ENCODE measurements at places on chromosomes 1 and 21.
A peak's percentile ranks its signal among the peaks of the same experiment; 100 is the strongest.

DNA sequence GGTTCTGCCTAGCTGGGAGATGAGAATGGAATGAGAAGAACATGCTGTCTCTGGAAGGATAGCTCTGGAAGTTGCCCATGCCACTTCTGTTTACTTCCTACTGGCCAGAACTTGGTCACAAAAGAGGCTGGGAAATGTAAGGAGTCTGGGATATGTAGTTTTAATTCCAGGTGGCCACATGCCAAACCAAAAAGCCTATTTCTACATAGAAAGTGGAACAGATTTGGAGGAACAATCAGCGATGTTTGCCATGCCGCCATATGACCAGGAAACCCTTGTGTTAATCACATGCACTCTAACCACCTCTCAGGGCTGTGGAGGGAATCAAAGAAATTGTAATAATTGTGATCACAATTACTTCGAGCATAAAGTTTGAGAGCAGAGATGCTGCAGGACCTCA, 10.0 kb upstream of the OLIG2 start:
- no peak for DNase-seq

DNA sequence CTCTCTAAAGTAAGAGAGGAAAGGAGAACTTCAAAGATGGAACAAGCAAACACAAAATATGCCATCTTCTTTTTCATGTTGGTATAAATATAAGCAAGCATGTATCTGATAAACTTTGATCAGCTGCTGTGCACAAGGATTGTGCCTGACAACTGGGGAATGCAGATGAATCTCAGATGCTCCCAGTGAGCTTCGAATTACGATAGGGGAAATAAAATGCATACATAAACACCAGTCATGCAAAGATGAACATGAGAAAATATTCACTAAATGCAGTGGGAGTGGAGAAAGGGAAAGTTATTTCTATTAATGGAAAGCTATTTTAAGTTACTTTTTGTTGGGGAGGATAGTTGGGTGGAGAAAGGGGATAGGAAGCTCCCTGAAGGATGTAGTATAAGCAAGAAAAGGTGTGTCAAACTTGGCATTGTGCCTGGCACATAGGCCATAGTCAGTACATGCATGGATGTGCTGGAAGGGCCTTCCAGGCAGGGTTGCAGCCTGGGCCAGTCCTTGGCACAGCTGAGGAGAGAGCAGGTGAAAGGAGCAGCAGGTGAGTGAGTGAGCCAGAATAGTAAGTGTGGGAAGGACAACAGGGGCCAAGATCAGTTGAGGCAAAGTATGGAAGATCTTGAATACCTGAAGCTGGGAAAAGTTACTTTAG, 57.8 kb upstream of the PGD start:
- DNase-seq: no peak

GRCh38 chr1:172944931-172945330, 105.8 kb downstream of the TNFSF18 start:
- no peak for DNase-seq

- DNase-seq: no peak
Observed at GRCh38 chr1:195141294-195141693, 1466.9 kb downstream of the KCNT2 start.

GRCh38 chr1:235329139-235329902, 951 bp downstream of the GGPS1 start:
- peak; percentile 75 for DNase-seq

DNA sequence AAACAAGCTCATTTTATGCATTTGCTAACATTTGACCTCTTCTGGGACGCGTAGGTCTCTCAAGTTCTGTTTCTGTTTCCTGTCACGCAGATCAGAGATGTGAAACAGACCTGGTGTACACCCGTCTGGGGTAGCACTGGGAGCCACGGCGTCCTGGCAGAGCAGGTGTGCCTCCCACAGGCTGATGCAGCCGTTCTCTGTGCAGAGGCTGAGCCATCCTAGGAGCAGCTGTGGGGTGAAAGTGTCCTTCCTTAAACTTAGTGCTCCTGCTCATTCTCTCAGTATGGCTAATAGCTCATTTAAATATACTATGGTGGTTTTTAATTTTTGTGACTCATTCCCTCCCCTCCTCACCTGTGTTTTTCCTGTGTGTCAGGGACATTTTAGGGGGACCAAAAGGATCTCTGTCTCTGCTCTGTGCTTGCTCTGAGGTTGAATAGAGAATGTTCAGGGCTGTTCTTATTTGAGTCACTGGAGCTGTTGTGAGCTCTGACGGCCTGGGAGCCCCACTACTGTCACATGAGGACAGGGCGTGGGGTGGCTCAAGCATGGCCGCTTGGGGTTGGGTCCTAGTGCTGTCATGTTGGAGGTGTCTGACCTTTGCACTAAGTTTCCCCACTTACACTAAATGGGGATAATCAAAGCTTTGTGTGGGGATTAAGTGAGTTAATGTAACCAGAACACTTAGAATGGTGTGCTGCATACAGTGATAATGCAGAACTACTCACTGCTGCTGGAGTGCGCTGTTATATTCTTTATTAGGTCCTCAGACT, 43.0 kb downstream of the GALNT2 start:
- no peak for DNase-seq

DNA sequence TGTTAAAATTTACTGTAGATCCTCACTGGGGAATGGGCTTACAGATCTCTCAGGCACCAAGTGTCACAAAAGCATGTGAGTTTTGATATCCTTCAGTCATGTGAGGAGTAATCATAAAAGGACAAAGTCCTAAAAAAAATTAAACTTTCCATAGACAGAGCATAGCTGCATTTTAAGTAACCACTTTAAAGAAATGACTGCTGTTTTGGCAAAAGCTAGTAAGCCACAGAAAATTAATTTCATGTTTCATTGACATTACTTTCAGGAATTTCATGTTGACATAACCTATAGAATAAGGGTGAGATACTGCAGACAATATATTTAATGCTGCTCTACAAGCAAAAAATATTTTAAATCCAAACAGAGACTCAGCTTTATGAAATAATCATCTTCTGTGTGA, 156.3 kb downstream of the LYPLAL1 start:
- no peak for DNase-seq

GRCh38 chr1:115838431-115839028, 2.4 kb downstream of the NHLH2 start:
- DNase-seq: peak; percentile 25

- no peak for DNase-seq
Observed at GRCh38 chr1:219434285-219434922, 178.5 kb downstream of the ZC3H11B start.

- no peak for DNase-seq
Observed at GRCh38 chr1:225842788-225843425, 33.0 kb downstream of the EPHX1 start.

- DNase-seq: no peak
Observed at GRCh38 chr1:96374076-96374762, 347.4 kb upstream of the PTBP2 start.

Measured in astrocyte of the hippocampus (primary cell).